ENCODE measurements at places on chromosomes 3 and 15.

DNA sequence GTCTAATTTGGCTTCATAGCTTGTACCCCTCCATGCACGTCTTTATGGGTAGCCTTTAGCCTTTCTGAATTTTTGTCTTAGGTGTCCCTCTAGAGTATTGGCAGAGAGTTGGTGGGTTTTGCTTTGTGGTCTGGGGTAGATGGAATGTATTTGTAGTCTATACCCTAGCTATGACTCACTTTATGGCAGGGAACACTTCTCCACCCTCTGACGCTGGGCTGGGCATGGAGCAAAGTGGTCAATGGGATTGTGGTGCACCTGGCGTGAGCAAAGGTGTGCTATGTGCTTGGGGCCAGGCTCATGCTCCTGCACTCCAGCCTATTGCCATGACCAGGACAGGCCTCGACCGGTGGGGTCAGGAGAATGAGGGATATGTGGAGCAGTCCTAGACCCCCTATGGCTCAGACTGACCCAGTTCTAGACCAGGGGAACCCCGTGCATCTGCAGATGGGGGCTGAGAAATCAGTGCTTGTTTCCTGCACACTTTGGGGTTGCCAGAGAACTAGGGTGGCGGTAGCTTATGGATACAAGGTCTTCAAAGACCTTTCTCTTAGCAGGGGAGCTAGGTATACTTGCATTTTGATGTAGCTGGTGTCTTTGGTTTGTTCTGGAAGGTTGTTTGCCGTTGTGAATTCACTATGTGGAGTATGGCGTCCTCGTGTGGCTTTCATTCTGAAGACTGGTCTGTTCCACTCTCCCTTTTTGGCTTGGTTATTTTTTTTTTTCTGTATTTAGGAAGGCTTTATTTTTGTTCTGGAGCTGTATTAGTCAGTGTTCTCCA is 49.4 kb upstream of the RPL32 start:
- DNase-seq: no peak

DNA sequence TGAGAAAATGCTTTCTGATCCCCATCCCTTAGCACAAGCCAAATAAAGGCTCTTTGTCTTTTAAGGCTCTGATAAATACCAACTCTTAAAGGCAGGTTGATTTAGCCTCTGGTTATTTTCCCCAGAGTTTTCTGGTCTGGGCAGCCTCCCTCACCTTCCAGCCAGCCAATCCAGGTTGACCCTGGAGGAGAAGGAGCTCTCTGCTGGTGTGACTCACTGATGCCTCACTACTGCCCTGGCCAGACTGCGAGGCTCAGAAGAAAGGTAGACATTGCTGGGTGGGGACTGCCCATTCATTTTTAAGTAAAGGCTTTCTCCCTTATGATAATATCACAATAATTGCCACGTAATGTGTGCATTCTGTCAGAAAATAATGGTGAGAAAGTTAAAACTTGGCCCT is 37.1 kb downstream of the SLCO3A1 start:
- no peak for DNase-seq

- DNase-seq: no peak
Observed at GRCh38 chr3:154990543-154990942, 89.6 kb upstream of the MME start.

GRCh38 chr3:39251576-39251975 is 28.3 kb downstream of the CX3CR1 start:
- no peak for DNase-seq

DNA sequence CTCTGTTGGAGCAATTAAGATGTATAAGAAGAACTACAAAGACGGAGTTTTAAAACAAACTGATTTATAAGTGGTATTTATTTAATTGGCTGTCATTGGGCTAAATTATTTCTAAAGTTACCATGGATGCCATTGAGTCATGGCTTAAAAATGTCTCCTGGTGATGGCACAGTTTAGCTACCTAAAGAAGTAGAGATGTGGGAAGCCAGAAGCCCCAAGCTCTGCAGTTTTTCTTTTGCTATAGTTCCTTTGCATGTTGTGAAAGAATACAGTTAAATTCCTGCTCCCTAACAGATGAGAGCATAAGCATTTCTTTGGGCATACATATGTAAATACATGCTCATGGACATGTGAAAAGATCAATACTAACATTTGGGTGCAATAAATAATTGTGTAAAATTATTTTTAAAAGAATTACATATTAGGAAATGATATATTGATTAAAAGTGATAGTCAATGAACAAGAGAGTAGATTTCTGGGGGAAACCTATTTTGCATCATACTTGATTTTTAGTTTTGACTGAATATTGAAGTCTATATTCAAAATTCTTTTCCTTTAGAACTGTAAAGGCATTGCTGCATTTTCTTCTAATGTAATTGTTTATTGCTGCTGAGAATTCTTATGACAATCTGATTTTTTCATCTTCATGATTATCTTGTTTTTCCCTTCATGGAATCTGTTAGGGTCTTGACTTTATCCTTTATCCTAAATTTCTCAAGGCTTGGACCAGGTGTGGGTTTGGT is 2.1 kb downstream of the OPA1 start:
- peak; percentile 21 for DNase-seq

GRCh38 chr15:52463638-52464037 is 65.0 kb downstream of the MYO5A start:
- DNase-seq: no peak

DNA sequence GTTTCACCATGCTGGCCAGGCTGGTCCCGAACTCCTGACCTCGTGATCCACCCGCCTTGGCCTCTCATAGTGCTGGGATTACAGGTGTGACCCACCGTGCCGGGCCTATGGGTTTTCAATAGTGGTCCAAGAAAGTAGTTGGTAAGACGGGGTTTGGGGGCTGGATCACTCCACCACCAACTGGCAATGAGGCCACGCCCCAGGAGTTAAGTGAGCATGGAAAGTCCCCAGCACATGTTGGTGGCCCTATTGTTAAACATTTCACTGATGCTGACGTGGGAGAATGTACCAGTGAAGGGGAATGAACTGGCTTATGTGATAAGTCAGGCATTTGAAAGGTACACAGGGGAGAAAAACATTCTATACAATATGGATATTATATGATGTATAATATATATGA is 80.4 kb downstream of the CHRD start:
- DNase-seq: peak; percentile 33

DNA sequence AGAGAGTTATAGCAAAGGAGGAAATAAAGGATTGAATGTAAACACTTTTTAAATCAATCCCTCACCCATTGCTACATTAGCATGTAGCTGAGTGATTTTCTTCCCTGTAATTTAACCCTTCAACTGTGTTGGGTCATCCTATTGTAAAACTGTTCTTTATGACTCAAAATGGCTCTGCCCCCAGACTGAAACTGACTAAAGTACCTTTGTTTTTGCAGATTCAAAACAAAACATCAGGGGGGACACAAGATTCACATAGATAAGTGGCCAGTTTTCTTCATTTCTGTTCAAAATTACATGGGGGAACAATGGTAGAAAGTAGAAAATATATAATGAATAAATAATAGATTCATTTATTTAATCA is 268.4 kb downstream of the IGSF11 start:
- no peak for DNase-seq

Measured in inflammatory macrophage treated with lipopolysaccharide for 4 hours (primary cell).